Sigmoid colon (tissue), 7 donors: ENCODE measurements at places on chromosomes 1 and 21. TPM values are rescaled to one million over a fixed set of nuclear protein-coding genes. Genes with fewer than 3 reads are reported as not detected.

- DNase-seq, result no peak
These were observed at the start of gene SLC5A9 for GRCh38 chr1:48222501-48223242. SLC5A9 (plus strand) TSS chr1:48222716; CDS start chr1:48222737, 21 bp downstream.

- no peak for DNase-seq
These were observed 6.2 kb downstream of the PLEKHM2 start for GRCh38 chr1:15690317-15690716.

GRCh38 chr1:109357616-109358015 is 40.1 kb downstream of the SORT1 start:
- no peak for DNase-seq

Gene SYT6
- total RNA-seq, result 0.36 TPM
